ENCODE measurements at places on chromosomes 2 and 18. TPM values are rescaled to one million over a fixed set of nuclear protein-coding genes. Genes with fewer than 3 reads are reported as not detected.

DNA sequence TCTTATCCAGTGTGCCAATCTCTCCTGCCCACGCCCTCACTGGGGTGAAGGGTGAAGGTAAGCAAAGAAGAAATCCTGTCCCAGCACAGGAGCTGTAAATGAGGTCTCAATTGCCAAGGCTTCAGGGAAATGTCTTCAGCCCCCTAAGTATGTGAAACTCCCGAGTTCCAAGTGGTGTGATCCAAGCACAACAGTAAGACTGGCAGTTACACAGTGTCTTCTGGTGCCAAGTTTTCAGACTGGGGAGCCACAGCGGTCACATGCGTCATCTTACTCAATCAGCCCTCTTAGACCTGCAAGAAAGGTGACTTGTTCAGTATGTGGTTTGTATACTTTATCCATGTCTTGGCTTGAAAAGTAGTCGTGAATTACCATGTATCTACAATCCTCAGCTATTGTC, 55.0 kb upstream of the SPRED2 start:
- H3K4me1 ChIP-seq, result no peaks in the 10 kb centered on the region
- no peaks in the 10 kb centered on the region for H3K27me3 ChIP-seq
- DNase-seq, result no peak
- no peaks in the 10 kb centered on the region for H3K36me3 ChIP-seq
- no peak overlapping the region for H3K27ac ChIP-seq

DNA sequence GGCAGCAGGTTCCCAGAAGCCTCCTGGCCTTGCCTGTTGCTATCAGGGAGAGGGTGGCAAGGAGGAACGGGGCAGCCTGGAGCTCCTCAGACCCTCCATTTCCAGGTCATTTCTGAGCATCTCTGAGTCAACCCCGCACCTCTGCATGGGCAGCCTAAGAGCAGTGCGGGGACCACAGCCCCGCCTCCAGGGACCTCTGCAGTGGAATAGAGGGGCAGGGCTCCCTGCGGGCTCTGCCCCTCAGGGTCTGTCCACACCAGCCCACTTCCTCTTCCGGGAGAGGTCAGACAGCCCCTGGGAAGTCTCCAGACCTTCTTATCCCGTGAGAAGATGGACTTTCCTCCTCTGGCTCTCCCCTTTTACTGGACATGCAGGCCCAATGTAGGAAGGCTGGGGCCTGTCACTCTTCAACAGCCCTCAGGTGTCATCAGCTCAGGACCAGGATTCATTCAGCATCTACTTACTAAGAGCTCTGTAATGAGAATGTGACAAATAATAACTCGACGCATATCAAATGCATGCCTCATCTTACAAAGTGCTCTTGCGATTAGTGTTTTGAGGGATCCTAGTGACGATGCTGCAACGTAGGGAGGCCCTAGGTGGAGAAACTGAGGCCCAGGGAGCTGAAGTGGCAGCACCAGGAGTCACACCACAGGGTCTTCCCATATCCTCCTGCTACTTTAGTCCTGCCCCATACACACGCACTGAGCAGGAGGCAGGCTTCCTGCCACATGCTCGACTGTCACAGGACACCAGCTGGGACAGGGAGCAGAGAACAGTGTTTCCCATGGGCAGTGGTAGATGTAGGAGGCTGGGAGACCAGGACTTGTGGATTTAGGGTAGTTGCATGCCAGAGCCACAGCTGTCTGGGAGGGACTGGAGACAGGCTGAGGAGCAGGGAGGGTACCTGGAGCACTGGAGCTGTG, 28.0 kb downstream of the SH2D6 start:
- no peak overlapping the region for H3K4me3 ChIP-seq
- H3K4me1 ChIP-seq, result peaks cover 4% of the 10 kb centered on the region
- H3K27ac ChIP-seq, result no peak overlapping the region
- no peak for DNase-seq
- H3K36me3 ChIP-seq, result no peaks in the 10 kb centered on the region

DNA sequence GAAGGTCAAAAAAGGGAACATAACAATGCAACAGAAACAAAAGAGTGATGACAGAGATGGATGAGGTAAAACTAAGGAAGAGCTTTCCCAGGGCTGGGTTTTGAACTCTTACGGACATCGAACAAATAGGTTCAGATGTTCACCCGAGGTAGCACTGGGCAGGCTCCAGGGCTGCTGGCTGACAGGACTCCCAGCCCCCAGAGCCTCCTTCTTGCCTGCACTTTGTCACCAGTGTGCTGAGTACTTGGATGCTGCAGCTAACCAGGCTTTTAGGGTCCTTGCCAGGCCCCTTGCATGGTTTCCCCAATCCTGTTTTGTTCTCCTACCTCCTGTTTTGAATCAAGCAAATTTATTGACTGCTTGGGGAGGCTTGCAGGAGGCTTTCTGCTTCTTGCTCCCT, 322.9 kb downstream of the DYSF start:
- H3K27ac ChIP-seq, result no peak overlapping the region
- H3K4me1 ChIP-seq, result no peaks in the 10 kb centered on the region
- no peaks in the 10 kb centered on the region for H3K36me3 ChIP-seq
- DNase-seq, result no peak
- H3K27me3 ChIP-seq, result no peaks in the 10 kb centered on the region
- no peak overlapping the region for H3K4me3 ChIP-seq

CYRIA gene
- total RNA-seq, result 5.7 TPM

Data from tibial nerve (tissue), 4 donors.